NCI-H226 (cell line): ENCODE measurements at places on chromosomes 16 and 17.

- DNase-seq, result peak; percentile 7
Observed at GRCh38 chr17:10226930-10227695, 28.7 kb upstream of the GAS7 start.

GRCh38 chr17:17181666-17182597 lies 24.2 kb downstream of the PLD6 start:
- no peak for DNase-seq

DNA sequence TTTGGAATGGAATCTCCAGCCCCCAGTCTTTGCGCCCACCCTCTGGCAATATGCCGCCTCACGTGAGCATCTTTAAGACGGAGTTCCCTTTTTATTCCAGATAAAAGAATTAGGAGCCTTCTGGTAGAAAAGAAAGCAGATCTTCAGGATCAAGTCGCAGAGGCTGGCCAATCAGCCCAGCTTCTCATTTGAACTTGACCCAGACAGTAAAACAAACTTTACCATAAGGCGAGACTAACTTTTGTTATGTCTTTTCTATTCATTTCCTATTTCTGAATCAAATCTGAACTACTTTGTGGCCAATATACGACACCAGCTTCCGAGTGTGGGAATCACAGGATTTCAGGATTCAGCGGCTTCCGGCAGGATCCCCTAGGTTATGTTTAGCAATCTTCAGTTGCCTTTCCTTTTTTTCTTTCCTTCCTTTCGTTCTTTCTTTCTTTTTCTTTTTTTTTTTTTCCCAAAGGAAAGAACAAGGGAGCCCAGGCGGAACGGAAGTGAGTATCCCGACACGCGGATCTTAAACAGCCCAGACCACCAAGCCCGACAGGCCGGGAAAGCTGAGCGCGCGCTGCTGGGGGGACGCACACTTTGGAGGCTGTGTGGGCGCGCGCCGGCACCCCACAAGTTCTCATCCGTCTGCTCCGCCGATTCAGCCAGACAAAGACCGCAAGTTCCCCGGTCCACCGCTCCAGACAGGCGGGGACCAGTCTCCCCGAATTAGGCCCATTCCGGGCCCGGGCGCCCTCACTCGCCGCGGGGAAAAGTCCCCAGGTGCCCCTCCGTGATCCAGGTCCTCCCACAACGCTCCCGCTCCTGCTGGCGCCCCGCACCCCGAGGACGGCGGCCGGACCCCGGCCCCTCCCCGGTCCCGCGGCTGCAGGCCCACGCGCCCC lies 633 bp downstream of the TBC1D16 start:
- DNase-seq, result no peak

DNA sequence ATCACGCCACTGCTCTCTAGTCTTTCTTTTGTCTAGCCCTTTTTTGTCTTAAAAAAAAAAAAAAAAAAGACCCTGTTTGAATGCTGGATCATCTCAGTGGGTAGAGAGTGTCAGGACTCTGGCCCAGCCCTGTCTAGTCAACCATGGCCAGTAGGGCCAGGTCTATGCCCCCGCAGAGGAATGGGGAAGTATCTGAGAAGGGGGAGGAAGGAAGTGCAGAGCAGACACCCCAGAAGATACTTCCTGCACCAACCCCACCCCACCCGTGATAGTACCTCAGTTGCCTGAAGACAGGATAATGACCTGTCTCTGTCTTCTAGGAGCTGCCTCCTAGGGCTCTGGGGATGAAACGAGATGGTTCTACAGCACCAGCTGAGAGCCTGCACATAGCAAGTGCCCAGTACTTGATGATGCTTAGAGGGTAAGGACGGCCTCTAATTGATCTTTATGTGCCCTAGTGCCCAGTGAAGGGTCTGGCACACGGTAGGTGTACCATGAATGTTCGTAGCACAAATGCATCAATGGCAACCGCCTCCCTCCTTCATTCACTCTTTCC lies 55.4 kb downstream of the ABAT start:
- no peak for DNase-seq

- no peak for DNase-seq
Observed at GRCh38 chr17:30788918-30789317, 35.6 kb downstream of the CRLF3 start.

GRCh38 chr17:8726941-8727555 lies 17.6 kb downstream of the CCDC42 start:
- DNase-seq, result peak; percentile 72
